ENCODE measurements at places on chromosomes 12 and 14. TPM values are rescaled to one million over a fixed set of nuclear protein-coding genes. Genes with fewer than 3 reads are reported as not detected.

Gene TMEM229B
- total RNA-seq: 19.0 TPM

Gene C2CD5
- total RNA-seq: 42.6 TPM

Gene NFATC4
- not detected for total RNA-seq

Gene NELL2
- total RNA-seq: 212 TPM

Gene MDM1
- total RNA-seq: 24.8 TPM

Gene CACNA1C
- total RNA-seq: 0.15 TPM

Gene TSHR
- 0.25 TPM for total RNA-seq

Gene ACRBP
- total RNA-seq: 8.9 TPM

Gene GUCY2C
- not detected for total RNA-seq

Gene CLEC4C
- total RNA-seq: not detected

Gene PRB2
- total RNA-seq: not detected

Gene DEPDC4
- total RNA-seq: 0.66 TPM

Gene RHOJ
- not detected for total RNA-seq

Gene INHBC
- 0.13 TPM for total RNA-seq

Gene INSM2
- not detected for total RNA-seq

Gene TSPAN19
- not detected for total RNA-seq

Gene DDX54
- 87.5 TPM for total RNA-seq

Gene SIX1
- not detected for total RNA-seq

Gene KCNK10
- not detected for total RNA-seq

Gene HOXC10
- total RNA-seq: 0.30 TPM

Gene SLC25A21
- not detected for total RNA-seq

Gene IFNG
- total RNA-seq: 1.6 TPM

Measured in T-cell (primary cell).